ENCODE measurements at places on chromosomes 2 and 18. TPM values are rescaled to one million over a fixed set of nuclear protein-coding genes. Genes with fewer than 3 reads are reported as not detected.

CYP1B1 gene
- 0.08 TPM for total RNA-seq

XDH gene
- total RNA-seq: 0.05 TPM

CELF4 gene
- total RNA-seq: not detected

HOXD11 gene
- total RNA-seq: 0.37 TPM

SERPINB12 gene
- total RNA-seq: not detected

BMP10 gene
- total RNA-seq: not detected
